ENCODE measurements at places on chromosomes 11 and 22. TPM values are rescaled to one million over a fixed set of nuclear protein-coding genes. Genes with fewer than 3 reads are reported as not detected.

The FOXRED2 gene
- 10.1 TPM for total RNA-seq

The PKP3 gene
- total RNA-seq: 31.8 TPM

The CECR2 gene
- total RNA-seq: 0.06 TPM

The LMO2 gene
- total RNA-seq: 0.68 TPM

The PIWIL4 gene
- total RNA-seq: 0.12 TPM

The TMEM191B gene
- 1.3 TPM for total RNA-seq

The PKNOX2 gene
- not detected for total RNA-seq

The CD3D gene
- total RNA-seq: not detected

The TBCEL gene
- 7.0 TPM for total RNA-seq

The BEST1 gene
- total RNA-seq: 5.6 TPM

The PRR33 gene
- total RNA-seq: not detected

The HBD gene
- not detected for total RNA-seq

The BIK gene
- total RNA-seq: 2.2 TPM

The MUC15 gene
- not detected for total RNA-seq

The ISX gene
- not detected for total RNA-seq

The SLC5A4 gene
- not detected for total RNA-seq

The DEFB131B gene
- not detected for total RNA-seq

The ANO5 gene
- 1.9 TPM for total RNA-seq

Data from A549 treated with dexamethasone at 1 μM for 4 hours (cell line).